ENCODE measurements at places on chromosomes 2 and 18.

- H3K27ac ChIP-seq, result no peak overlapping the region
- H3K4me1 ChIP-seq, result no peaks in the 10 kb centered on the region
- H3K4me3 ChIP-seq, result no peak overlapping the region
- no peak for DNase-seq
- no peaks in the 10 kb centered on the region for H3K36me3 ChIP-seq
Observed at GRCh38 chr2:64383881-64384280, 70.1 kb upstream of the LGALSL start.

DNA sequence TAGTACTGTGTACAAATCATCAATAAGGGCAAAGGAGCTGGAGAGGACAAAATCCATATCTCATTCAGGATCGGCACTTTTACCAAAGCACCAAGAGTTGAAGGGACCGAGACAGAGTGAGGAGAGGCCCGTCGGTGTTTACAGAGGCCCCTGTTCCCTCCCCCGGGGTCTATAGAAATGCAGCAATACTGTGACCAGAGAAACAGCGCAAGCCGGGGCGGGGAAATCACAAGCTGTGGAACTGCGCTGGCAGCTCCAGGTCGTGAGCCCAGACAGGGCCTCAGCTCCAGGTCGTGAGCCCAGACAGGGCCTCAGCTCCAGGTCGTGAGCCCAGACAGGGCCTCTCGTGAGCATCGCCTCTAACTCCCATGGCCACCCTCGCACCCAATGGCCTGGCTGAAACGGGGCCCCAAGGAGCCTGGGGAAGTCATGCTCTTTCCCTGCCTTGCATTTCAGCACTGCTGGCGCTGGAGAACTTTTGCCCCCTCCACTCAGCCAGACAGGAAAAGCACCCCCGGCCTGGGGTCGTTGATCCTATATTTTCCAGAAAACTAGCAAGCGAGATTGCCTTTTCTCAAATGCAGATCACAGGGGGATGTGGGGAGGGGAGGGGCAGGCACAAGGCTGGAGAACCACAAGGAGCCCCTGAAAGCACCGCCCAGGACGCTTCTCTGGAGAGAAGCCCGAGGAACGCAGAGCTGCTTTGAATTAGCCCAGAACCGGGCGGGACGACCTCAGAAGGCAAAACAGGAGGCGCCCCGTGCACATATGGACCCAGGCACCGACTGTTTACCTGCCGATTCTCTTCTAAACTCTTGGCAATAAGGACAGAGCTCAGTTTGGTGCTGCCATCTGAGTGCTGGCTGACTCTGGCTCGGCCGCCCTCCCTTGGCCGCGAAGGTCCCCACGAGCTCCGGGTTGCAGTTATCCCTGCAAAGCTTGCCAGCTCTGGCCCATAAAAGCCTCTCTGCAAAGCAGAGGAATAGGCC is 223.7 kb downstream of the ACKR3 start:
- H3K4me3 ChIP-seq, result no peak overlapping the region
- no peaks in the 10 kb centered on the region for H3K36me3 ChIP-seq
- no peaks in the 10 kb centered on the region for H3K27me3 ChIP-seq
- H3K27ac ChIP-seq, result no peak overlapping the region

DNA sequence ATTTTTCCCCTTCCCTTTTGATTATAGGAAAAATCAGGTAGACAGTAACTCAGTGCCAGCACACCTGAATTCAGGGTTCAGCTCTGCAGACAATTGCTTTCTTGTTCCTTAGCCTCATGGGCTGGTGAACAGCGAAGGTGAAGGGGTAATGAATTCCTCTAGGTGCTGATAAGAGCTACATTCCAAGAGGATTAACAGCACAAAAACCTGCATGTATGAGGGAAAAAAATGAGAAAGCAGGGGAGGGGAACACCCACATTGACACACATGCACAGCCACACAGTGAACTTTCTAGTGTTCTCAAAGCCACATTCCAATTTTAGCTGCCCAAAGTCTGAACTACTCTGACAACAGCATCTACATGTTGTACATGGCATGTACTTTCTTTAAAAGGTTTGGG is 46.1 kb downstream of the SPATS2L start:
- H3K27ac ChIP-seq, result no peak overlapping the region
- DNase-seq, result no peak
- H3K36me3 ChIP-seq, result no peaks in the 10 kb centered on the region
- H3K4me3 ChIP-seq, result no peak overlapping the region
- no peaks in the 10 kb centered on the region for H3K27me3 ChIP-seq
- no peaks in the 10 kb centered on the region for H3K4me1 ChIP-seq

DNA sequence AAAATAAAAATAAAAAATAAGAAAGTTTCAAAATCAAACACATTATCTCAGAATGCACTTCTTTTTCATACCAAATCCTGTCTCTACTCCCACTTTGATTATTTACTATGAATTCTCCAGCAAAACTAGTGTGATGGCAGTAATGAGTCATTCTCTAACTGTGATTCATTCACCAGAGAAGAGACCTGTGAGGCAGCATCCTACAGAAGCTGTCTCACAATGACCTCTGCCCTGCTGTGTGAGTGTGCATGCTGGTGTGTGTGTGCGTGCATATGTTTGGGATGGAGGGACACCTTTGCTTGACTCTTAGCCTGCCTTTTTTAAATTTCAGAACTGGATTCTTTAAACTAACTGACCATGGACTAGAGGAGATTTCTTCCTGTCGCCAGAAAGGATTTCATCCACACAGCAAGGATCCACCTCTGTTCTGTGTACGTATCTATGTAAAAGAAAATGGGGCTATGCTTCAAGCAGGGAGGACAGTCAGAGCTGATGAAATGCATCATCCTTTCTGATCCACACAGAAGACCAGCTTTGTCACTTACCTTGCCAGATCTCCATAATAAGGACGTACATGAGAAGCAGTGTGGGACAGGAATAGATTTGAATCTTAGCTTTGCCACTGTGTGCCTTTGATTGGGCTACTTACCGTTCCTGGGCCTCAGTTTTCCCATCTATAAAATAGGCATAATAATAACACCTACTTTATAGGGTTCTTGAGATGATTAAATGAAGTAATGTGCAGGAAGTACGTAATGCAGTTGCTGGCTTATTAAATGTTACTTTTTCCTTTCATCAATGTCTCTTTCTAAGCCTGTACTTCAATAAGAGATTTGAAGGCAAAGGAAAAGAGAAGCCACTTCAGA is 31.2 kb downstream of the STAMBP start:
- no peak overlapping the region for H3K4me3 ChIP-seq
- DNase-seq, result no peak
- H3K27ac ChIP-seq, result no peak overlapping the region
- H3K36me3 ChIP-seq, result peaks cover 41% of the 10 kb centered on the region
- H3K4me1 ChIP-seq, result no peaks in the 10 kb centered on the region
- H3K27me3 ChIP-seq, result no peaks in the 10 kb centered on the region

DNA sequence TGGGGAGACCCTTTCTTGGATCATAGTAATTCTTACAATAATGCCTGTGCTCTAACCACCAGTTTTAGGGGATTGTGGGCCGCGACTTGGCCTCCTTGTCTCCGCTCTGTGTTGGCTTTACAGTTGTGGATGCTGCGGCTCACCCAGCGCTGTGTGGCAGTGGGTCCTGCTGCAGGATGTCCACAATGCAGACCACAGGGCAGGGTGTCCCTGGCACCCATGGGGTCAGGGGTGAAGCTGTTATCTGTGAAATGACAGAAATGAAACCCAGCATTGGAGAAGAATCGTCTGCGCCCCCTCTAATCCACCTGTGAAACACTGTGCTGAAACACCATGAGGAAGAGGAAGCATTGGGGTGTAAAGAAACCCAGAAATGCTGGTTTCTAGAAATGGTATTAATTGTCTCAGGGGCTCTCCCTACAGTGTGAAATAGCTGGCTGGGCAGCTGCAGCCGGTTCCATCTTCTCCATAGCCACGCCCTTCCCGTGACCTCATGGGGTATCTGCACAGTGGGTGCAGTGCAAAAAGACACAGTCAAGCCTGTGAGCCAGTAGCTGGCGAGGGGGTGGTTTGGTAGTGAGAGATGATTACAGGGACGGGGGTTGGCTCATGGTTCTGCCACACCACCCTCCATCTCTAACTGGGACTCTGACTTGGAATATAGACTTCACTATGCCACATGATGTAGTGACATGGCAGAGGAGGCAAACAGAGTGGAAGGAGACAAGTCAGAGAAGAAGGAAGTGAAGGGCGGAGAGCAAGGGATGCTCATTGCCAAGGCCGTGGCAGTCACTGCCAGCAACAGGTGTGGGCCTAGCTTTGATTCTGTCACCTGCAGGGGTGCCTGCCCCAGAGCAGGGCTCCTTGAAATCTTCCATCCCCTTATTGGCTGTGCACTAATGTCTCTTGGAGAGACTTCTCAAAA is 16.2 kb downstream of the INPP4A start:
- no peaks in the 10 kb centered on the region for H3K27me3 ChIP-seq
- peak; percentile 56 for DNase-seq
- H3K4me1 ChIP-seq, result peaks cover 98% of the 10 kb centered on the region
- peak overlapping the region; percentile 68 for H3K27ac ChIP-seq
- no peak overlapping the region for H3K4me3 ChIP-seq
